ENCODE measurements at places on chromosomes 4 and X.

GRCh38 chr4:102642631-102643298, 118.0 kb downstream of the MANBA start:
- no peak for DNase-seq

GRCh38 chr4:55405073-55405472, 9.3 kb downstream of the TMEM165 start:
- no peak for DNase-seq

DNA sequence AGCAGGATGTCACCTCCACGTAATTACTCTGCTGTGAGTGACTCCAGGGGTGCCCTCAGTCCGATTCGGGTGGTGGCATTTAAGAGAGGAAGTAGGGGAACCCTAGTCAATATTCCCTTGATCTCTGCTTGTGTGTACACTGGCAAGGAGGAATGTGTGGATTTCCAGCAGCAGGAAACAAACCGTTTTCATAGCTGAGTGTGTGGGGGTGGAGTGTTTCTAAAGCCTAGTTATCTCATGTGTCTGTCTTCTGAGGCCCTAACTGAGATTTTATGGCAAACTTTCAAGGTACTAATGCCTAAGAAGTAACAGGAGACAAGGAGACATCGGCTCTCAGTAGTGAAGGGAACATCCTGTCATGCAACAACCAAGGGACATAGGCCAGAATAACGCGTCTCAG, 6.6 kb upstream of the CLDN24 start:
- no peak for DNase-seq

DNA sequence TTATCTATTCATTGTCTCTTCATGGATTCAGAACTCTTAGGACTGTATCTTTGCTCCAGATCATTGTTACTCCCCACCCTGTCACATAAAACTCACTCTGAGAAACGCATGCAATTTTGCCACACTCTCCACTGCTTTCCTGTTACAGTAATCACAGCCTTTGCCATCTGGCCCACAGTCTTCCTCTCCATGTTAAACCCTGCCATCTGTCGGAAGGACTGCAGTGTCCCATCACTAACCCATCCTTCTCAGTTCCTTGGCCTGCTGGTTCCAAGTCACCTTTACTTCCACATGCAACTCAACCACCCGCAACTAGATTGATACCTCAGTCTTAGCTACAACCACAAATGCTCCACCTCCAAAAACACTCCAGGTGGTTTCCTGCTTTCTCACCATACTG, 308.7 kb upstream of the FAM241A start:
- no peak for DNase-seq

DNA sequence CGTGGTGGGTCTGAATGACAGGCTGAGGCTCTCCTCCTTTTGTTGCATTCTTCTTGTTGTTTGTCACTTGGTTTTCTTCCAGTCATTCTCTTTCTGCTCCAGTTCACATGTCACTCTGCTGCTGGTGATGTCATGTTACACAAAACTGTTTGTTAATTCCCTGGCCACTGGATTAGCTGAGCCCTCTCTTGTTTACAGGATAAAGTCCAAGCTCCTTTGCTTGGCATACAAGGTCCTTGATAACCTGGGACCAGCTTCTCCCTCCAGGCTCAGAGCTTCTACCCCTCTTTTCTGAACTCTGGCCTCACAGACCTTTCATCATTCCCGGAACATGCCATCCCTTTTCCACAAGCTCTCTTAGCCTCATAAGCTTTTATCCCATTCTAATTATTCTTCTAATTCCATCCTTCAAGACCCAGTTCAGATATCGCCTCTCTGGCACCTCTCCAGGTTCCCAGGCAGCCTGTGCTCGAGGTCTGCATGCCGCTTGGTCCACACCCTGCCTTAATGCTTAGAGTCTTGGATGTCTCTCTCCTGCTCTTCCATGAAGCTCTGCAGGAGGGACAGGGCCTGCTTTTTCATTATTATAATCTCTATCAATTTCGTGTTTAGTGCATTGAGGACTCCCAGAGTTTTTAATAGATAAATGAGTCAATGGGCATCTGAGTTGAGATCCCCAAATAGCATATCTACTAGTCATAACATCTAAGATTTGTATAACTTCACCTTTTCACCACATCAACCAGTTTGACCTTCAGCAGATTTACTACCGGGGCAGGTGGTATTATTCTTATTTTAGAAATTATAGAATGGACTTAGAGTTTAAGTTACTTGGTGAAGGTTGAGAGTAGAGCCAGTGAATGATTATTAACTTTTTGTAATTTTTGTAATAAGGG, 98.7 kb downstream of the TMEM131L start:
- DNase-seq: peak; percentile 22

- no peak for DNase-seq
These were observed 110.9 kb downstream of the FRAS1 start for GRCh38 chr4:78168029-78168428.

GRCh38 chr4:26788341-26788733, 72.3 kb upstream of the STIM2 start:
- no peak for DNase-seq

DNA sequence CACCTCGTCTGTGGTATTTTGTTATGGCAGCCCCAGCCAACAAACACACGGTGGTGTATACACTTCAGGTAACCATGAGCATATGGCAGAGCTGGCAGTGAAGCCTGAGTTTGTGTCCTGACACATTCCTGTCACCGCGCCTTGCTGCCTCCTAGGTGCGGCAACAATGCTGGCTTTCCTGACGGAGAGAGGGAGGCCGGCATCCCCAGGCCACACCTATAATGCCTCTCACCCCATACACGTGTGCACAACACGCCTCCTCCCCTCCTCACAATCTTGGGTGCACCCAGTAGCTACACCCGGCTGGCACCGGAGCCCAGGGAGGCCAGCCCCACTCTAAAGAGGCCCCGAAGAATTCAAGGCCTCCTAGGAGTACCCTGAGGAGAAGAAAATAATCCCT, 158.5 kb downstream of the NSUN7 start:
- DNase-seq: no peak

DNA sequence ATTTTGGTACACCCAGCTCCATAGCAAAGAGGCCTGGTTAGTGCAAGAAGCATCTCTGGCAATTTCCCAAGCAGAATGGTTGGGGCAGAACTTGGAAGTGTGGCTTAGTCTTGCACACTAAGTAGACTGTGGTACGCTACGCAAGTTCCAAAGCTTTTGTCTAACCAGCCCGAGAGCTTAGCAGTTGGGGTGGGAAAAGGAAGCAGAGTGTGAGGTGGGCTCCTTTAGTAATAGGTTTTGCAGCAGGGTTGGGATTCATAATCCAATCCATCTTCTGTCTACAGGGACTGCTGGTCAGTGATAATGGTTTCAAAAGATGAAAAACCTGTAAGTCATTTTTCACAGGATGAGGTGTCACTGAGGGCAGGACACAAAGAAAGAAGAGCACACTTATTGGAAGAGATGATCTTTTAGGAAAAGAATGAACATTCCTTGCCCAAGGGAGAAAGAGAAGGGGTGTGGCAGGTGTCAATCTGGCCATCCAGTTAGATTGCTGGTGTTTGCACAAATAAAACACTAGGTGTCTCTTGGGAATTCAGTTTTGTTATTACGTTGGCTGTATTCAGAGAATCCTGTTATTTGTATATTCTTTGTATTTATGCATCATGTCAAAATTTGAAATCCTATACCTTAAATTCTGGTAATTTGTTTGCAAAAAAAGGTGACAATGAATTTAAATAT, 244.3 kb downstream of the GPAT3 start:
- DNase-seq: no peak

DNA sequence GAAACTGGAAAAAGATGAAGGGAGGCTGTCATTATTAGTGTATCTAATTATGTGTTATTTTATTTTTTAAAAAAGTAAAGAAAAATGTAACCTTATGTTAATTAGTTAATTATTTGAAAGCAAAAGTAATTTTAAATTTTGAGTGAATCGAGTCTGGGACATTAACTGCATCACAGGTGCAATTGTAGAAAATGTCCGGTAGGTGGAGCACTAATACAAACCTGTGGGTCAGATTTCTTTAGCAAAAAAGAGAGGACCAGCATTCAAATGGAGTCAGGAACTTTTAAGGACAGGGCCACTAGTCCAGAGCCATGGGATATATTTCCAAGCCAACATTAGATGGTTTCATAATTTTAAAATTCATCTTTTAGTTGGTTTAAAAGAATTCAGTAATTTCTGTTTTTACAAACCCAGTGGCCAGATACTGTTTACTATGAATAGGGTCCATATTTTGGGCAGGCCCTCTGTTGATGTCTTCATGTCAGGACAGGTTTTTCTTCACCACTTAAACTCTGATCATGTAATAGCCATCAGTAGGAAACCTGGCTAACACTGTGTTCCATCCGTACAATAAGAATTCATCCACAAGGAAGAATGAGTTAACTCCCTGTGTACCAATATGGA, 27.2 kb downstream of the BST1 start:
- DNase-seq: peak; percentile 86

GRCh38 chr4:186068581-186069348, at the start of gene TLR3:
TLR3 (plus strand) TSS chr4:186069156; CDS start chr4:186076620, 7,464 bp downstream.
- peak; percentile 27 for DNase-seq

DNA sequence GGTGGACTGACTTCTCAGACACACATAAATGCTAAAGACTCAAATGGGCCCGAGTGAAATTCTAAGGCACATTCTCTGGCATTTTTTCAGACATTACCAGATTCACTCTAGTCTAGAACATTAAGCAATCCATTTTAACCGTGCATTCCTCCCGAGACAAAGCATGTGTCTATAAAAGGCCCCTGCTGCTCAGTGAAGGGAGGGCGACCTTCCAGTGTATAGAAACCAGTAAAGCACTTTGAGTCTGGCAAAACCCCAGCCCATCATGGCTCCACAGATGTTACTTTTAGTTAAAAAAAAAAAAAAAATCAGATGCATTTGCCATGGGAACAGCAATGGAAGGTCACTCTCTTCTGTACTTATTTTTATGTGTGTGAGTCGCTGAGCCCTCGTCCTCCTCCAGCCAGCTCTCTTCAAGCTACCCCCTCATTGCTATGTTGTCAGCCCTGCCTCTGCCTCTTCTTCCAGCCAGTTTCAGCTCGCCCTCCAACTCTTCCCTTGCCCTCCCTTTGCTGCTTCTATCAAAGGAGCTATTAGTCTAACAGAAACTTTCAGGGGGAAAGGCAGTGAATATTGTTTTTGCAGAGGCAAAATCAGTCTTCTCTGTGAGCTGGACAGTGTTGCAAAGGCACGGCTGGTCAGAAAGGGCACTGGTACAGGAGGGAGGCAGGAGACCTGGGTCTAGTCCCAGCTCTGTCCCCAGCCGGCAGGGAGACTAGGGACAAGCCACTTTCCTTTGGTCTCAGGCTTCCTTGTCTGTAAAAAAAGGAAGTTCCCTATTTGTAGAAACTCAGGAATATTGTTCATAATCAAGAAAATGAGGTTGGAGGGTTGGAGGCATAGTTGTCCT, 644.2 kb downstream of the ZNF674 start:
- no peak for DNase-seq

DNA sequence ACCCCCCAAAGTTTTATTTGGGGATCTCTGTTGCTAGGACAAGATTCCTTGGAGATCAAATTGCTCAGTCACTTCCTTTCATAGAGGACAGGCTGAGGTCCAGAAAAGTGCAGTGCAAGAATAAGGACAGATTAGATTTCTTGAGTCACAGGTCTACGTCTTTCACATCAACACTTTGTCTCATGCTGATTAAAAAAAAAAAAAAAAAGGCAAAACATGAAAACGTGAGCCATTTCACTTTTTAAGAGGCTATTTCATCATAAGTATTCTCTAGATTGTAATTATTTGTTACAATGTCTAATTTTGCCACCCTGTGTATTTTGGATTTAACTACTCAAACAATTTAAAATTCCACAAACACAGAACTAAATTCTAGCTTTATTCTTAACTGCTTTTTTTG, 647.0 kb downstream of the TRAM1L1 start:
- DNase-seq: no peak

DNA sequence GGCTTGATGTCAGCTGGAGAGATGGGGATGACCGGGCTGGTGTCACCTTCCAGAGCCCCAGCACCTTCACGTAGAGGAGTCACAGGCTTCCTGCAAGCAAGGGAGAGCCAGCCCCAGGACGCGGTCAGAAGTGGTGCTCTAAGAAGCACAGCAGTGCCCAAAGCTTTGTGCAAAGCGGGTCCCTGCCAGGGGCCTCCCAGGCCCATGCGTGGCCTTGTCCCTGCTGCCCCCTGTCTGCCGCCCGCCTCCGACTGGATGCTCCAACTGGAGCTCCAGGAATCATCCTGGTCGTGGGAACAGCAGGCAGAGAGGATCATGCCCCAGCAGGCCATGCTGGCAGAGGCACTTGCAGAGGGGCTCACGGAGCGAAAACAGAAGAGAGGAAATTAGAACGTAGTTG, 40.1 kb upstream of the LRPAP1 start:
- DNase-seq: no peak

- no peak for DNase-seq
These were observed 127.4 kb downstream of the CPE start for GRCh38 chr4:165505958-165506837.

GRCh38 chrX:8668813-8669212, 63.1 kb downstream of the ANOS1 start:
- peak; percentile 39 for DNase-seq

DNA sequence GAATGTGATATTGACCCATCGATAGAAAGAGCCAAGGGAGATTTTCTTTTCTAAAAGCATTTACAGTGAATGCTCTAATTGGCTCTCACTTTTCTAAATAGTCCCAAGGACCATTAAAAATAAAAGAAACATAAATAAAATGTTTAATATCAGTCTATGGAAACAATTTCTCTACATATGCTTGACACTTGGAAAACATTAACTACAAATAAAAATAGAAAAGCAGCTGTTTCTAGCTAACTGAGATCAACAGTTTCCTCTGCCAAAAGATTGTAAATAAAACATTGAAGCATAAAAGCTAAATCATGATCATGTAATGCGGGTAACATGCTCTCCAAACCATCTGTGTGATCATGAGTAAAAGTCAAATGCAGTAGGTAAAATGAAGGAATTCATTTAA, 49.7 kb downstream of the CORIN start:
- no peak for DNase-seq

DNA sequence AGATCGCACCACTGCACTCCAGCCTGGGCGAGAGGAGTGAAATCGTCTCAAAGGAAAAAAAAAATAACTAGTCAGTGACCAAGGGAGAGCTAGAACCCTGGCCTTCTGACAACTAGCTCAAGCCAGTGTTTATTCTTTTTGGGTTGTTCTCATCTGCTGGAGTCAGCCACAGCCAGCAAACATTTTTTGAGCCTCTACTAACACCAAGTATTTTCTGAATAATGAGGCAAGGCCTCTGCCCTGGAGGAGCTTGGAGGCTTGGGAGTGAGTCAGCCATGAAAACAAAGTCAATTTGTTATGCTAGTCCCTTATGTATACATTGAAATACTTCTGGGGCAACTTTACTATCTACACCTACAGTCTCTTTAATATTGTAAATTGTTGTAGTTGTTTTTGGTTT, 46.5 kb downstream of the TMA16 start:
- no peak for DNase-seq

- no peak for DNase-seq
These were observed 16.0 kb upstream of the PLA2G12A start for GRCh38 chr4:109745830-109746229.

- peak; percentile 32 for DNase-seq
These were observed 702 bp downstream of the MMGT1 start for GRCh38 chrX:135973025-135973547.

GRCh38 chr4:19213388-19213787, 1038.3 kb upstream of the SLIT2 start:
- no peak for DNase-seq

All from hematopoietic multipotent progenitor cell treated with erythropoietin and hydrocortisone succinate and interleukin-3 and kit ligand, for 6 days (in vitro differentiated cells).